CD4-positive, alpha-beta memory T cell (primary cell): ENCODE measurements at places on chromosomes 6 and 20. TPM values are rescaled to one million over a fixed set of nuclear protein-coding genes. Genes with fewer than 3 reads are reported as not detected.

The RAD21L1 gene
- not detected for total RNA-seq

The BICRAL gene
- total RNA-seq = 38.5 TPM

GRCh38 chr6:36610956-36611336 is 16.8 kb downstream of the SRSF3 start:
- DNase-seq = no peak

The SASH1 gene
- 0.26 TPM for total RNA-seq

- no peak for DNase-seq
Measured at GRCh38 chr6:10535193-10535592, 14.0 kb downstream of the GCNT2 start.
